ENCODE measurements at places on chromosomes 2 and 18. TPM values are rescaled to one million over a fixed set of nuclear protein-coding genes. Genes with fewer than 3 reads are reported as not detected.

DNA sequence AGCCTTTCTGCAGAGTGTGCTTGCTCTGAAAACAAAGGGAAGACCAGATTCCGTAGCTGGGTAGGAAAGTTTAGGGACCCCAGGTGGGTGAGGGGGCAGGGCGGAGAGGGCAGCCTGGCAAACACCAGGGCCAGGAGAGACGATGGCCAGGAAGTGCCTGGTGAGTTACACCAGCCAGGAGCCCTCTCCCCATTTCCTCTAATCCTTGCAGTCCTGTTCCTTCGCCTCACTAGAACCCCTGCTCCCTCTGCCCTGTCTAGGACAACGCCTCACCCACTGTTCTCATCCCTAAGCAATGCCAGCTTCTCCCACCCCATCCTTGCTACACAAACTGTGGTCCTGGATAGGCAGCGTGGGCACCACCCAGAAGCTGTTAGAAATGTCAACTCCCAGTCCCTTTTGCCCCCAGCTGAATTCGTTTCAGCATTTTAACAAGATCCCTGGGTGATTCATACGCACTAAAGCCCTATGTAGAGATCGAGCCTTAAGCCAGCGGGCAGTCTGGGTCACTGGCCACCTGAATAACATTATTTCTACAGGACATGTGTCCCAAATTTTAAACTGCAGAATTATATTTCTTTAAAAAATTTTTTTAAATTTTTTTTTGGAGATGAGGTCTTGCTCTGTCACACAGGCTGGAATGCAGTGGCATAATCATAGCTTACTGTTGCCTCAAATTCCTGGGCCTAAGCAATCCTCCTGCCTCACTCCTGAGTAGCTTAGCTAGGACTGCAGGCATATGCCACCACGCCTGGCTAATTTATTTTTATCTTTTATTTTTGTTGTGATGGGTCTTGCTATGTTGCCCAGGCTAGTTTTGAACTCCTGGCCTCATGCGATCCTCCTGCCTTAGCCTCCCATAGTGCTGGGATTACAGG lies 10.9 kb downstream of the WIPF1 start:
- H3K4me1 ChIP-seq, result peaks cover 3% of the 10 kb centered on the region
- no peaks in the 10 kb centered on the region for H3K36me3 ChIP-seq
- peak; percentile 39 for DNase-seq
- no peaks in the 10 kb centered on the region for H3K27me3 ChIP-seq

DNA sequence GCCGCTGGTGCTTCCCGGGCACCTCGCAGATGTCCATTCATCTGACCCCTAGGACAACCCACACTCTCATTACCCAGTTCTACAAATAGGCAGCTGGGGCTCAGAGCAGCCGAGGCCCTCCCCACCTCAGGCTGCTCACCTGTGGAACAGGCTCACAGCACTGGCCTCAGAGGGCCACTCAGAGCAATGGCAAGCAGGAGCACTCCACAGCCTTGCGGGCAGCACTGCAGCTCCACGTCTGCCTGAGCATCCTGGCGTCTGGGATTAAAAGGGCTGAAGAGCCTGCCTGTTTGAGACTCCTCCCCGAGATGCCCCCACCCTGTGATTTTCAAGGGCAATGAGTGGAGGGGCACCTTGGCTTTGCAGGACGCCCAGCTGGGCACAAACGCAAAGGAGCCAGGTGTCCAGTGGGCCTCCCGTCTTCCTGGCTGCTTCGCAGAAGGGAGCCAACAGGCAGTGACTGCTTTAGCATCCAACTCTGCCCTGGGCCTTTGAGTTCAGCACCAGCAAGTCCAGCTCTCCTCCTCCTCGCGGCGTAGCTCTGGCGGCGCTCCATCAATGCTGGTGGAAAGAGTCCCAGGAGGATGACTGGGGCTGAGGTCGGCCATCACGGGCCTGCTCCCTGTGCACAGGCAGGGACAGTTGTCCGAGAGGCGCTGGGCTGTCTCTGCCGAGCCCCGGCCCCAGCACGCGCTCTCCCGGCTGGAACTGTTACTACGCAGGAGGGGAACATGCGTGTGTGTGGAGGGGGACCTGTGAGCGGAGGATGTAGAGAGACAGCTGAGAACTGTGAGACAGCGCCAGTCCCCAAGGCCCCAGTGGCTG lies 297.2 kb downstream of the NDUFA10 start:
- no peaks in the 10 kb centered on the region for H3K36me3 ChIP-seq
- DNase-seq, result no peak
- H3K4me3 ChIP-seq, result no peak overlapping the region
- no peak overlapping the region for H3K27ac ChIP-seq
- no peaks in the 10 kb centered on the region for H3K4me1 ChIP-seq

DNA sequence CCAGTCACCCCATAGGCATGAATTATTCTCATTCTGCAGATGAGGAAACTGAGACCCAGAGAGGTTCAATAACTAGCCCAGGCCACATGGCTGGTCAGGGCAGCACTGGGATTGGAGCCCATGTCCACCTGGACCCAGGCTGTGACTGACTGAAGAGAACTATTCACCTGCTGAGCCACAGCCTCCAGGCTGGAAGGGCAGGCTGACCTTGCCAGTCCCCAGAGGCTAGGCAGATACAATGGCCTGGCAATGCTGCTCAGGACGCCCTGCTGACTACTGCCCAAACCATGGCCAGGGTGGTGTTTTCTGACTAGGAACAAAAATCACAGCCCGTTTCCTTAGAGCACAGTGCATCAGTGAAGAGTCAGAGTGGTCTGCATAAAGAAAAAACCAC lies 36.8 kb downstream of the HS6ST1 start:
- H3K4me1 ChIP-seq, result no peaks in the 10 kb centered on the region
- no peak overlapping the region for H3K27ac ChIP-seq
- H3K36me3 ChIP-seq, result peaks cover 1% of the 10 kb centered on the region
- H3K27me3 ChIP-seq, result no peaks in the 10 kb centered on the region
- H3K4me3 ChIP-seq, result no peak overlapping the region

DNA sequence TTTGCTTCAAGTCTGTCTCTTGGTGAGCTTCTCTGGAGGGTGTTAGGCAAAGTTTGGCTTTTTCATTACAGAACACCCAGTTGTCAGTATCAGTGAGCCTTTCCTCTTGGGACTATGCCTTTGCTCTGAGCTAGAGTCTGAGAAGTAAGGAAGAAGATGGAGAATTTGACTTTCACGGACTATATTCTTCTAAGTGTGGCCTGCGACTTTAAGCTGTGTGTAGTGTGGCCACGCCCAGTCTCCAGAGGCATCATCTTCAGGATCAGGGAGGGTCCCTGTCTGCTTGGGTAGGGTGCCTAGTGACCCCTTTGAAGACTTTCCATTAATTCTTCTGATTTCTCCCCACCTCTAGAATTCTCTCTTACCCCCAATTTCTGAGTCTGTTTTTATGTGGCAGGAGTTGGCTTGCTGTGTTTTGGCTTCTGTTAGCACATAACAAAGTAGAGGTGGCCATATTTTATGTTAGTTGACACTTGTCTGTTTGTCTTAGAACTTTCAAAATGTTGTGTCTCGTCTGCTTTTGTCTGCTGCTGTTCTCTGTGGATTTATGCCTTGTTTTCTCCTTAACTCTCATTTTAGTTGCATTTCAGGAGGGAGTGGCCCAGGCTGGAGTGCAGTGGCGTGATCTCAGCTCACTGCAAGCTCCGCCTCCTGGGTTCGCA lies 8.6 kb downstream of the PLEKHB2 start:
- H3K27ac ChIP-seq, result no peak overlapping the region
- no peaks in the 10 kb centered on the region for H3K27me3 ChIP-seq
- no peaks in the 10 kb centered on the region for H3K4me1 ChIP-seq
- no peak for DNase-seq

RAD51AP2 gene
- under 0.01 TPM for total RNA-seq

DNA sequence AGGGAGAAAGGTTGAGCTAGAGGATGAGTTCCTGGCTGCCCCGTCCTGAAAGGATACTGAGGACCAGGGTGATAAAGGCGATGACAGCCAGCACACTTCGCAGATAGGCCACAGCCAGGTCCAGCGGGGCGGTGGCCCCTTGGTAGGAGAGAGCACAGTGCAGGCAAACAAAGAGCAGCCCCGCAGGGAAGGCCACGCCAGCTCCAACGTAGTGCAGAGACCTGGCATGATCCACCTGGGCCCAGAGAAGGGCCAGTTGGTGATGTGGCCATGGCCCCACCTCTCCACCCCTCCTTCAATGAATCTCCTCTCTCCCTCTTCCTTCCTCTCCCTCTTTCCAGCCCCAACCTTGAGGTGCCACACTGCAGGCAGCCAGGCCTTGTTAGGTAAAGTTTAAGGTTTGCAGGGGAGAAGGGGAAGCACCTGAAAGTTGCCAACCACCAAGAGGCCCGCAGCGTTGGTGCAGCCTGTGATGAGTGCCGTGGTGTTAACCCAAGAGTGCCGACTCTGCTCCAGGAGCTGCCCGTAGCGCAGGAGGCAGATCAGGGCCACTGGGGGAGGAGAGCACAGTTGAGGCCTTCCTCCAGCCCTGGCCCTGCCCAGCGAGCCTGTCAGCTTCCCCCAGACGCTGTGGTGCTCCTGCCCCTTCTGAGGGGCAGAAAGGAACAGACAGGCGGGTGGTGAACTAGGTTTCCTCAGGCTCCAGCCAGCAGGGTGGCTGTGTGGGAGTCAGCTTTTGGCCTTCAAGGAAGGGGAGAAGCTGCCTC lies 2.8 kb downstream of the TMEM150A start:
- no peaks in the 10 kb centered on the region for H3K27me3 ChIP-seq
- no peak for DNase-seq
- H3K36me3 ChIP-seq, result peaks cover 19% of the 10 kb centered on the region
- no peak overlapping the region for H3K27ac ChIP-seq
- H3K4me3 ChIP-seq, result no peak overlapping the region

DNAJC5G gene
- not detected for total RNA-seq

DNA sequence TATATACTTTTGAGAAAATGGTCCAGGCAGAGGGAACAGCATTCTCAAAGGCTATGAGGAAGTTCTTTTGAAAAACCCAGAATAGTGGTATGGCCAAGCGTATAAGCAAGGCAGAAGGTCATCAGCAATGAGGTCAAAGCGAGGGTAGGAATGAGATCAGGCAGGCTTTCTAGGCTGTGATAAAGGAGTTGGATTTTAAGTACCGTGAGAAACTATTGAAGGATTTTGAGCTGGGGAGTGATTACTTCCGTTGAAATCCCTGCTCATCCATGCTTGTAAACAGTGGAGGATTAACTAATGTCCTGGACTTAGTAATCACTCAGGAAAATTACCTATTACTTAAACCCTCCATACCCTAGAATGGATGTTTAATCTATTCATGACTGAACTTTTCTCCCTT lies 50.2 kb downstream of the EMILIN2 start:
- H3K4me1 ChIP-seq, result peaks cover 7% of the 10 kb centered on the region
- DNase-seq, result no peak
- no peaks in the 10 kb centered on the region for H3K36me3 ChIP-seq
- no peak overlapping the region for H3K4me3 ChIP-seq
- H3K27me3 ChIP-seq, result no peaks in the 10 kb centered on the region

ATP6V1C2 gene
- under 0.01 TPM for total RNA-seq

DNA sequence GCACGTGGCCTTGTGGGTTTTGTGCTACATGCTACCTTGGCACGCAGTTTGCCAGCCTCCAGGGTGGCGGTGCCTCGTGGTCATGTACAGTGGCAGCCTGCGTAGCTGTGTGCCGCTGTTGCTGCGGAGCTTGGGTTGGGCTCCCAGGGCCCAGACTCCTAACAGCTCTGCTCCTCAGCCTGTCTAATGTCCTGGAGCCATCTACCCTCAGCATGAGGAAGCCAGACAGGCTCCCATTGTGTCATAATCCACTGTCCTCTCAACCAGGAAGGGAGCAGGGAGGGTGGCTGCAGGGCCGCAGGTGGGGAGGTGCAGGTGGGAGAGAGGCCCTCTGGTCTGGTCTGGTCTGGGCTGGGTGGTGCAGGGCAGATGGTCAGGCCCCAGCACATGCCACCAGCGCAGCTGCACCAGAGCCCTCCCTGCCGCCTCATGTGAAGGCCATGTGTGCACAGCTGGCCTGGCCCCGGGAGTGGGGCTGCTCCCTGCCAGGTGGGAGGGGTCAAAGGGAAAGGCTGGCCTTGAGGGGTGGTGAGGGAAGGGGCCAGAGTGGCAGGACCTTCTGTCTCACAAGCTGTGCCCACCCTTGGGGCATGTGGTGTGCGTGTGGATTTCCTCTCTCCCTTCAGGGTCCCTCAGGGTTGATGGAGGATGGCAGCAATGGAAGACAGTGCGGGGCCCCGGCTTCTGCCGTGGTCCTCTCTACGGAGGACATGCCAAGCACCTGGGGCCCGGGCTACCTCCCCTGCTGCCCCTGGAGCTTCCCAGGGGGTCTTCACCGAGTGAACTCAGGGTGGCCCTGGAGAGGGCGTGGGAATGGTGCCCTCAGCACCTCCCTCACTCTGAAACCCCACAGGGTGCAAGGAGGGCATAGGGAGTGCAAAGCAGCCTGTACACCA lies 4.8 kb downstream of the ATOH8 start:
- DNase-seq, result no peak
- no peaks in the 10 kb centered on the region for H3K27me3 ChIP-seq
- no peak overlapping the region for H3K27ac ChIP-seq
- H3K36me3 ChIP-seq, result peaks cover 8% of the 10 kb centered on the region

DNA sequence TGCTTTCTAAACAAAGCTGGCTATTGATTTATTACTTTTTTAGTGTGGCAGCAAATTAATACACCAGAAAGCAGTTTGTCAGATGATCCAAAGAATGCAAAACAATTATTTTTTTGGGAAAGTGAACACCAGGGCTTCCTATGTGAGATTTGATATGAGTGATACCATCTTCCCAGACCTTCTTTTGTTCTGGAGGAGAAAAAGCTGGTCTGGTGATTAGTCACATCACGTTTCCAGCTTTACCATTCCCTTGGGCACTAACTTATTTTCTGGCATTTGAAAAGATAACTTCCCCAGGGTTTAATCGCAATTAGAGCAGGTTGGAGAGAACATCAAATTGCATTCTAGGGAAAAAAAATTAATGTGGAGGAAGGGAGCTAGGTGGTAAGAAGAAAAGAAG lies 182.9 kb upstream of the TANK start:
- no peaks in the 10 kb centered on the region for H3K27me3 ChIP-seq
- H3K4me1 ChIP-seq, result no peaks in the 10 kb centered on the region
- DNase-seq, result no peak
- H3K4me3 ChIP-seq, result no peak overlapping the region
- no peaks in the 10 kb centered on the region for H3K36me3 ChIP-seq

ATP6V1B1 gene
- 2.1 TPM for total RNA-seq

GRCh38 chr18:26526966-26527234 lies 21.5 kb downstream of the KCTD1 start:
- no peak overlapping the region for H3K27ac ChIP-seq
- H3K36me3 ChIP-seq, result no peaks in the 10 kb centered on the region
- no peak for DNase-seq
- H3K4me3 ChIP-seq, result no peak overlapping the region

DNA sequence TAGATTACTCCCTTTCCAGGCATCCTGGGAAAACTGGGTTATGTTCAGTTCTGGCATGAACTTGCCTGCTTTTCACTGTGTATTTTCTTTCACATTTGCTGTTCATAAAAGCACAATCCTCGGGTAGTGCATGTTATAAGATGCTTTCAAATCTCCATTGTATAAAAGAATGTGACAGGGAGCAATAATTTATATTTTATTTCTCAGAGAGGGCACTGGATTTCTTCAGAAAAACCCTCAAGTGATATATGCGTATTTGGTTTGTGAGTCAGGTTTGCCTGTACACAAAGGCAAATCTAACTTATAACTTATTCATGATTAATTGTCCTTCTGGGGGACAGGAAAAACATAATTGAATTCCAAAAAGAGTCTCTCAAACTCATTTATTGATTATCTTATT lies 440.7 kb upstream of the MMADHC start:
- H3K27ac ChIP-seq, result no peak overlapping the region
- H3K4me1 ChIP-seq, result no peaks in the 10 kb centered on the region
- no peaks in the 10 kb centered on the region for H3K36me3 ChIP-seq
- no peaks in the 10 kb centered on the region for H3K27me3 ChIP-seq
- H3K4me3 ChIP-seq, result no peak overlapping the region

SPP2 gene
- total RNA-seq, result not detected

Data from fibroblast of lung (primary cell).